ENCODE measurements at places on chromosomes 11 and 22.
A peak's percentile ranks its signal among the peaks of the same experiment; 100 is the strongest.

- DNase-seq, result peak; percentile 79
Measured at GRCh38 chr11:130762638-130763037, 153.6 kb downstream of the SNX19 start.

DNA sequence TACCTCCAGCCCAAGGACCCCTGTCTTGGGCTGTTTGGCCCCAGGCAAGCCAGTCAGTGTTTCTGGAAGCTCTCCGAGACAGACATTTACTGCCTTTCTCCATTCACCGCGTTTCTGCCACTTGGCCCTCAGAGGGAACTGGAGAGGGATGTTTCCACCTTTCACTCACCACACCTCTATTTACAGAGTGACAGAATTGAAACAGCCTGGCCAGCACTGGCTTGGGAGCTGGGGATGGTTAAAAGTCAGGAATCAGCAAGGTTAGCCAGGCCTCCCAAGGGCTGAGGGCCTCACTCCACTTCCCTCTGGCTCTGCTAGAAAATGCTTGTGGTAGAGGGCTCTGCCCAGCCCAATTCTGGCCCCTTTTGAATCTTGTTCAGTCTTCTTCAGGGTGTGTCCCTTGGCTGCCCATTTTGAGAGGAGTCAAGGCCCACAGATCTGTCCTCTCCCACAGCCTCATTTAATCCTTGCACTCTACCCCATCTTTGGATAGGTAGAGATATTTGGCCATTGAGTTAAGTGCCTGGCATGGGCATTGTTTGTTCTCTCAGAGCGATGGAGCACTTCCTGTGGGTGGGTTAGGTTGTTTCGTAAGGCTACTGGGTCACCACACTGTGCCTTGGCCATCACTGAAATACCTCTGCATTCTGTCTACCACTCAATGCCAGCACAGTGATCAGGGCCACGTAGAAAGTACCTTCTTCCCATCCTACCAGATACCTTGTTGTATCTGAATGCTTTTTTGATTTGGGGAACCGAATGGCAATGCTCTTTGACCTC, 119.2 kb downstream of the MICAL2 start:
- DNase-seq, result no peak

DNA sequence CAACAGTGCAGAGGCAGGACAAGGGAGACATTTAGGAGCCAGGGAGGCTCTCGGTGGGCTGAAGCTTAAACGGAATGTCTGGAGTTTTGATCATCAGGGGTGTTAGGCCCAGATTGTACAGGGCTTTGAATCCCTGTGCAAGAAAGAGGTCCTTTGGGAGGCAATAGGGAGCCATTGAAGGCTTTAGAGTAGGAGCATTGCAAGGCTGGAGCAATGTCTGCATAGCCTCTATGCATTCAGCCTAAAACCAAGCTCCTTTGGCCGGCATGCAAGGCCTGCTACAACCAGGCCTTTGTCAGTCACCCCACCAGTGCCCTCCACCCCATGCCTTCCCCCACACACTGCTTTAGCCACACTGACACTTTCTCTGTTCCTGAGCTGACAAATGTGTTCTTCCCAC, 47.4 kb upstream of the FGF3 start:
- DNase-seq, result no peak

DNA sequence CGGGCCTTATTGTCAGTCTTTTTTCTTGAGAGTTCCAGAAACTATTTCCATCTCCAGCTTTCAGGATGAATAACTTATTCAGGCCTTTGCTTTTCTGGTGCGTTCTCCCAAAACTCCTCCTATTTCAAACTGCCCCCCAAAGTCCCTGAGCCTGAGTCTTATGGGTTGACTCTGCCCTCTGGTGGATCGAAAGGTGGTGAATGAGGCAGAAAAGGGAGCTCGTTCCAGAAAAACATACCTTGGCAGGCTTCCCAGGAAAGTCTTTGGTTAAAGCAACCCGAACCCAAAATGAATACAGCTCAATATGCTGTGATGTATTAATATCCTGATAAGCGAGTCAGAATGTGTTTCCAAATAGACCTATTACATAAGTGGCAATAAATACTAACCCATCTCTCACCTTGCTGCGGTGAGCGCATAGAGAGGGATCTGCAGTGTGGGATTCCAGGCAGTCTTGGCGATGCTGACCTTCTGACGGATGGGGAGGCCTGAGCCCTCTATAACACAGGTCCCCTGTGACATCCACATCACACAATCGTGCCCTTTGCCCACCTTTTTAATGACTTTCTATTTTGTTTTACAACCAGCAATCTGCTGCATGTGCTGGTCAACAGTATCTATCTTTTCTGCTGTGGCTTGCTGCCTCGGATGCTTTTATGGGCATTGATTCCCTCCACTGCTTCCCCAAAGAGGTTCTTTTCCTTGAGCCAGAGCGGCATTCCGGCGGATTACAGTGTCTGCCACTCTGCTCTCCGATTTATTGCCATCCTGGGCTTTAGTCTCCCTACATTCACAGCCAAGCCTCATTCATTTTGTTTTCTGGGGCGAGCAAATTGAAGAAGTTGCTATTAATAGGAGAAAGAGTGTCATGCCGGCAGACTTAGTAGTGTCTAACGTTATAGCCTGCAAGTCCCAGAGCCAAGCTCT, 756.8 kb downstream of the NTM start:
- DNase-seq, result peak; percentile 92

DNA sequence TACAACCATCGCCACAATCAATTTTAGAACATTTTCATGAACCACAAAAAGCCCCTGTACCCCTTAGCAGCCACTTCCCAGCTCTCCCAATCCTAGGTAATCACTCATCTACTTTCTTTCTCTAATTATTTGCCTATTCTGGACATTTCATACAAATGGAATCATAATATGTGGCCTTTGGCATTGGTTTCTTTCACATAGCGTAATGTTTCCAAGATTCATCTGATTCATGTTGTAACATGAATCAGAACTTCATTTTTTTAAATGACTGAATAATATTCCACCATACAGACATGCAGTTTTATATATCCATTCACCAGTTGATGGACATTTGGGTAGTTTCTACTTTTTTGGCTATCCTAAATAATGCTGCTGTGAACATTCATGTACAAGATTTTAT, 56.2 kb upstream of the RCN1 start:
- no peak for DNase-seq

DNA sequence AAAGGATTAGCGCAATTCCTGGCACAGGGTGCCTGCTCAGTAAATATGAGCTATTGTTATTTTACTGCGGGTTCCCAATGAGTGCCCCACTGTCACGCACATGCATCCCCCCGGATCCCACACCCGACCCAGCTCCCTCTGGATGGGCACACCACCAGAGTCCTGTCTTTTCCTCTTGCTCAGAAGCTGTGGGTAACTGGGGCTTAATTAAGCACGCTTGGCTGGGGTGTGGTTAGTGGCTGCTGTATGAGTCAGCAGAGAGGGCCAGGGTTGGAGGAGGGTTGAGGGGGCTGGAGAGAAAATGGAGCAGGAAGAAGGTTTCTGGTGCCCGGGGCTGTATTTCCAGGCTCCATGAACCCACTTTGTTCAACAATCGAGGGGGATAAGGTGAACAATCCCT, 30.3 kb upstream of the NECTIN1 start:
- no peak for DNase-seq

DNA sequence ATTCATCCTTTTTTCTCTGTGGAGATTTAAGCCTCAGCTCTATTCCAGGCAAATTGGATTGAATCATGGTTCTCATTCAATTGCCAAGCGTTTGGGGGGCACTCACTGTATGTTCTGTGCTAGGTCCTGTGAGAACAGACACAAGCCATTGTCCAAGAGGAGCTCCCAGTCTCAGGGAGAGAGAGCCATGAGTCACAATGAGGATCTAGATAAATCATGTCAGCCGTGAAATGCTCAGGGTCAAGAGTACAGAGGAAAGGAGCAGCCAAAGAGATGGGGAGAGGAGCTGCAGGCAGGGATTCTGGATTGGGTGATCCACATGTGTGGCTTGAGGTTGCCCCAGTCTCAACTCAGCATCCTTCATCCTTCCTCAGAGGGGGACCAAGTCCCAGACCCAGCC, 93.6 kb downstream of the FEZ1 start:
- DNase-seq, result no peak

- no peak for DNase-seq
Measured at GRCh38 chr11:39304586-39304985, 2154.9 kb downstream of the LRRC4C start.

DNA sequence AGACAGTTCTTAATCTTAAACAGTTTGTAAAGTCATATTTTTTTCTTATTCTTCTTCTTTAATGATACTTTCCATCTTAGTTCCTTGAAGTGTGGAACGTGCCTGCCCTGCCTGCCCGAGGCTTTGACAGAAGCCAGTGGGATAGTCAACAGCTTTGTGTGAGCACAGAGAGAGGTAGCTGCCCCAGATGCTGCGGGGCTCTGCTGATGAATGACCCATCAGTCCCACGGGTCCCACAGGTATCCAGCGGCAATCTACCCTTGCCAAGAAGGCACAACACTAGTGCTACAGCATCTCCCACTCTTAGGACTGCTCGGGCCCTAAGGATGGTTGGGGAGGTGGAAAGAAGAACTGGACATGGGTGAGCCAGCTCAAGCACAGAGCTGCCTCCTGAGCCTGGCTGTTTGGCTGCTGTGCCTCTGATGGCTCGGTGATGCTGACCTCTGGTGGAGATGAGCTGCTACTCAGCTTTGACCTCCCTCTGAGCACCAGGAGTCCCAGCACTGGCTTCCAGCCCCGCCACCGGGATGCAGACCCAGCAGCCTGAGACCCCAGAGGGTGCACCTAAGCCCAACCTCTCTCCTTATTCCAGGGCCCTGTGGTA, 11.8 kb upstream of the APLNR start:
- DNase-seq, result no peak

DNA sequence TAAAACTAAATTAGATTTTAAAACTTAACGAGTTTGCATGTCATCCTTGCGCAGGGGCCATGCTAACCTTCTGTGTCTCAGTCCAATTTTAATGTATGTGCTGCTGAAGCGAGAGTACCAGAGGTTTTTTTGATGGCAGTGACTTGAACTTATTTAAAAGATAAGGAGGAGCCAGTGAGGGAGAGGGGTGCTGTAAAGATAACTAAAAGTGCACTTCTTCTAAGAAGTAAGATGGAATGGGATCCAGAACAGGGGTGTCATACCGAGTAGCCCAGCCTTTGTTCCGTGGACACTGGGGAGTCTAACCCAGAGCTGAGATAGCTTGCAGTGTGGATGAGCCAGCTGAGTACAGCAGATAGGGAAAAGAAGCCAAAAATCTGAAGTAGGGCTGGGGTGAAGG, 10.6 kb downstream of the LIMK2 start:
- no peak for DNase-seq

DNA sequence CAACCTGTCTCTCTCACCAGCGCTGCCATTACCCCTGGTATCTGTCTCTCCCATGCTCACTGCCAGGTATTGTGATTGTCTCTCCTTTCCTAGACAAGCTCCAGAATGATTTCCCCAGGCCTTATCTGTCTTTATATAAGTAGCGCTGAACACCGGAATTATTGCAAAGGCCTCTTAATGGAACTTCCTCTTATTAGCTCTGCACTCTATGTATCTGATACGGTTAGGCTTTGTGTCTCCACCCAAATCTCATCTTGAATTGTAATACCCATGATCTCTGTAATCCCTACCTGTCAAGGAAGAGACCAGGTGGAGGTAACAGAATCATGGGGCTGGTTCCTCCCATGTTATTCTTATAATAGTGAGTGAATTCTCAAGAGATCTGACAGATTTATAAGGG, 39.3 kb downstream of the DDI1 start:
- no peak for DNase-seq

DNA sequence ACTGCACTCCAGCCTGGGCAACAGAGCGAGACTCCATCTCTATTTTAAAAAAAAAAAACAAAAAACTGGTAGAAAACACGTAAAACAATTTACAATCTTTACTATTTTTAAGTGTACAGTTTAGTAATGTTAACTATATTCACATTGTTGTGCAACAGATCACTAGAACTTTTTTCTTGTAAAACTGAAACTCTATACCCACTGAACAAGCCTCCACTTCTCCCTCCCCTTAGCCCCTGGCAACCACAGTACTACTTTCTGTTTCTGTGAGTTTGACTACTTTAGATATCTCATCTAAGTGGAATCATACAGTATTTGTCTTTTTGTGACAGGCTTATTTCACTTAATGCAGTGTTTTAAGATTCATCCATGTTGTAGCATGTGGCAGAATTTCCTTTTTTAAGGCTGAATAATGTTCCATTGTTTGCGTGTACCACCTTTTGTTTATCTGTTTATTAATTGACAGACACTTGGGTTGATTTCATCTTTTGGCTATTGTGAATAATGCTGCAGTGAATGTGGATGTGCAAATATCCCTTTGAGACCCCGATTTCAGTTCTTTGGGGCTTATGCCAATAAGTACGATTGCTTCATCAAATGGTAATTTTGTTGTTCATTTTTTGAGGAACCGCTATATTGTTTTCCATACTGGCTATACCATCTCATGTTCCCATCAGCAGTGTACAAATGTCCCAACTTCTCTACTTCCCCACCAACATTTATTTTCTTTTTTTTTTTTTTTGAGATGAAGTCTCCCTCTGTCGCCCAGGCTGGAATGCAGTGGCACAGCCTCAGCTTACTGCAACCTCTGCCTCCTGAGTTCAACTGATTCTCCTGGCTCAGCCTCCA, 11.0 kb downstream of the DDB2 start:
- no peak for DNase-seq

DNA sequence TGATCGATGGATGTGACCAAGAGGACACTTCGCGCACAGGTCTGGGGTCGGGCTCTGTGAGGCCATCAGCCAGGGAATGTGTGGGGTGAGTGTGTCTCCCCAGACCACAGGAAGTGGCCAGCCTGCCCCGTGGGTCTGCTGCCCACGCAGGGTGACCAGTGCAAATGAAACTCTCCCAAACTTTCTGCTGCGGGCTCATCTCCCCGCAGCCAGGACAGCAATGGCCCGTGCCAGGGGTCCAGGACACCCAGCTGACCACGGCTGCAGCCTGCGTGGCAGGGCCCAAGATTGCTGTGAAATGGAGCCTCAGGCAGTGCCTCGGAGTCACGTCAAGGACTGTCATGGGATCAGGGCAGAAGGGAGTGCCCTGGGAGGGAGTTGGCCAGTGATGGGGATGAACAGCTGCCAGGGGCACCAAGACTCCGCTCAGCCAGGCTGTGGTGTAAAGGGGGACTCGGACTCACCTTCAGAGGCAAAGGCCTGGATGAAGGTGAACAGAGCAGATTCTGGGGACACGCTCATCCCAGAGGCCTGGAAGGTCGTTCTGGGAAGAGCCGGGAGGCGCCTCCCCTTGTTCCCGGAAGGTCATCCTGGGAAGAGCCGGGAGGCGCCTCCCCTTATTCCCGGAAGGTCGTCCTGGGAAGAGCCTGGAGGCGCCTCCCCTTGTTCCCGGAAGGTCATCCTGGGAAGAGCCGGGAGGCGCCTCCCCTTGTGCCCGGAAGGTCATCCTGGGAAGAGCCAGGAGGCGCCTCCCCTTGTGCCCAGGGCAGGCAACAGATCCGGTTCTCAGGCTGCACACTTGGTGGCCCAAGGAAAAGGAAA, 252.6 kb downstream of the BRD1 start:
- DNase-seq, result no peak

Data from NCI-H2081 (cell line).